ENCODE measurements at places on chromosomes 4 and X.

DNA sequence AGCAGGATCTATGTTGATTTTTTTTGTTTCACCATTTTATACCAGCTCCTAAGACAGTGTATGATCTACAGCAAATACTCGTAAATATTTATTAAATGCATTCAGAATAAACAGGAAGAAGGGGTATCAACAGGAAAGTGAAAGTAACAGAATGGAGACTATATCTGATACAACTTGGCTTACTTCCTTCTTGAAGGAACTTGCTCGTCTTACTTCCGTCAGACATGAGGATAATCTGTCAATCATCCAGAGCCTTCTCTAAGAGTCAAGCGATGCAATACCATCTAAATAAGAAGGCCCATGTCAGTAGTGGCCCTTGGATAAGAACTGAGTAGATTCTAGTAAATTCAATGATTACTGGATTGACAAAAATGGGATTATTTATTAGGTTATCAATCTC, 84.2 kb downstream of the CAMK2D start:
- DNase-seq = no peak

DNA sequence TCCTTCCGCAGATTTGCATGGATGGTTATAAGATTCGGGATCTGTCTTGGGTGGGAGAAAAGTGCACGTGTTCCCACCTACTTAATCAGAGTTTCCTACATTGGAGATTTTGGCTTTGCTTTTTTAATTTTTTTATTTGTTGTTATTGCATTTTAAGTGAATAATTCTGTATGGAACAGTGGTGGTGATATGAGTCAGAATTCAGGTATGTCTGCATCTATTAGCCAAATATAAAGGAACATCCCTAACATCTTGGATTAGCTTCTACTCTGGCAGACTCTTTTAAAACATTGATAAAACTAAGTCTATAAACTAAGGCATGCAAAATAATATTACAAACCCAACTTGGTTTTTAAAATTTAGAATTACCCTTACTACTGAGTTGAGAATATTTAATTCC, 659.8 kb upstream of the EPHA5 start:
- DNase-seq = no peak

DNA sequence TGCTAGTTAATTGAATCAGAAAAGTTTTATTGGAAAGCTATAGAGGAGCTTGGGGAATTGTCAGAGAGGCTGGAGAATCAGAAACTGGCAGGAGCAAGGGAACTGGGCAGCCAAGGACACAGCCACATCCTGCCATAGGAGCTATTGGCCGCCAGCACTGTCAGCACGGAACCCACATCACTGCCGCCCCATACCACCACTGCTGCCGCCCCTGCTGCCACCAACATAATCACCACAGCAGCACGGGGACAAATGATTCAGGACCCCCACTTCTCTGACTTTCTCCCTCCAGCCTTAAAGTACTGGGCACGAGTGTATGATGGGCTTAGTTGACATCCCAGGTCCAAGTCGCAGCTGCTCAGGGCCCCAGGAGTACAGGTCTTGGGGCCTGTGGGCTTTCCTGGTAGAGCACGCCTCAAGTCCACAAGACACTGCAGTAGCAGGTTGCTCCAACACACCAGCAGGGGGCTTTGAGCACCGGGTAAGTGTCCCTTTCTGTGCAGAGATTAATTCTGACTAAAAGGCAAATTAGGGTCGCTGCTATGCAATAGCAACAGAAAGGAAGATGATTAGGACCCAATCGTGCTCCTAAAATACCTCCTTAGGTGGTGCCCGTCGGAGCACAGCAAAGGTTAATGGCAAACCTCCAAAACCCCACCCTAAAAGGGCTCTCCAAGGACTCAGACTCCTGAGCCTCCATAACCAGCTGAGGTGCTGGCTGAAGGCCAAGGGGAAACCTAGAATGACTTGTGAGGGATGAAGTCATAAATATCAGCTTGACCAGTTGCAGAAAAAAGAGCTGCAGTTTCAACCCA, 6.9 kb downstream of the PJA1 start:
- DNase-seq = no peak

DNA sequence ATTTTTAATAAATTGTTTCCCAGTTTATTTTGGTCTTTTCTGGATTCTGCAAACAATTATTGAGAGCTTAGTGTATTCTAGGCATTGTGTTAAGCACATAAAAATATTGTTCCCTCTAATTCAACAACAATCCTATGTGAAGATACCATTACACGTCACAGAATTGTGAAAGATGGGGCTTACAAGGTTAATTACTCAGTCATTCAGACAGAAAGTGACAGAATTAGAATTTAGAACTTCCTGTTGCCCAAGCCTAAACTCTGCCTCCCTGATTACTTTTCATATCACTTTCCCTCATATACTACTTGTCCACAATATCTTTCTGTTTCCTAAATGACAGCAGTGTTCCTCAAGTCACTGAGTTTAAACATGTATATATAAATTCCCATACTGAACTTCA, 186.7 kb upstream of the VEGFC start:
- DNase-seq = no peak

- DNase-seq = no peak
Observed at GRCh38 chr4:26356081-26356501, 35.3 kb downstream of the RBPJ start.

- no peak for DNase-seq
Observed at GRCh38 chrX:2559124-2559523, 58.3 kb upstream of the DHRSX start.

DNA sequence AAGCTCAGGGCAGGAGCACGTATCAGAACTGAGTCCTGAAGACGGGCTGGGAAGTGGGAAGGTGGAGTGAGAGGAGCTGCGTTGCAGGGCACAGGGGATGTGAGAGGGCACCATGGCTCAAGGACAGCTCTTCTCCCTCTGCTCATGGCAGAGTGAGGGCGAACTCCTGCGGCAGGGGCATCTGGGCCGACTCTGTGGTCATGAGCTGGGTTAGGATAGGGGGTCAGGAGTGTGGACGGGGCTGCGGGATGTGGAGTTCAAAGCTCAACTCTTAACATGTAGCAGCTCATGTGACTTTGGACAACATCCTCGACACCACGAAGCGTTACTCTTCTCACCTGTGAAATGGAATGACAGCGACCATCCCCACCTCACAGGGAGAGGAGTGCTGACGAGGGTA, 19.4 kb upstream of the SORCS2 start:
- no peak for DNase-seq

DNA sequence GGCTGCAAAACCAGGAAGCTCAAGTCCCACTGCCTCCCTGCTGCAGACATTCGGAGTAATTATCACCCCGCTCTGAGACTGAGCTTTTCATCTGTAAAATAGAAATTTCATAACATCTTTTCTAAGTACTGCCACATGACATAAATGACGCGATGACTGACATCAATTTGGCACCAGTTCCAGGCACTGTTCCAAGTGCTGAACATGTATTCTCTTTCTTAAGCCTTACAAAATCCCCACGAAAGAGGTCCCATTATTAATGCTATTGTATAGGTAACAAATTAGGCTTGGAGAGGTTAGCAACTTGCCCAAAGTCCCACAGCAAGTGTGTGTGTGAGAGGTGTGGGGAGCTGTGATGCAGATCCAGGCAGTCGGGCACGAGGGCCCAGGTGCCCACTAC, 56.4 kb downstream of the SLC2A9 start:
- DNase-seq = peak; percentile 20

DNA sequence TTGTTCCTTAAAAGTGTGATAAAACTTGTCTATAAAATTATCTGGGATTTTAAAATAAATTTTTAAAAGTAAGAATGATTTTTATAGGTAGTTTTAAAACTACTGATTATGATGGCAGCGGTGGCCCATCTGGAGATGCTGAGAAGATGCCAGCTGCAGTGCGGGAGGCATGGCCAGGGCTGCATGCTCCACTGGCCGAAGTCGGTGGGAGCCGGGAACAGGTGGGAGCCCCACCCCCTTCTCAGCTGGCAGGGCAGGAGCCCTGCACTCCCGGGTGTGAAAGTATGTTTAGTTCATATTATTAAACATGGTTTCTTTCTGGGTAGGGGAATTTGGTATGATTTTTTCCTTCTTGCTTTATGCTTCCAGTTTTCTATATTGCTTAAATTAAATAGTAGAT, 63.8 kb downstream of the CORIN start:
- DNase-seq = no peak

GRCh38 chrX:1105671-1106419, 106.6 kb downstream of the CRLF2 start:
- no peak for DNase-seq

GRCh38 chrX:132393485-132393884, 95.4 kb downstream of the MBNL3 start:
- DNase-seq = no peak

- no peak for DNase-seq
Observed at GRCh38 chr4:94446386-94446785, 5.4 kb upstream of the PDLIM5 start.

GRCh38 chr4:186068581-186069348, at the start of gene TLR3:
Gene TLR3 (plus strand): TSS chr4:186069156. CDS start chr4:186076620, 7,464 bp downstream.
- no peak for DNase-seq

DNA sequence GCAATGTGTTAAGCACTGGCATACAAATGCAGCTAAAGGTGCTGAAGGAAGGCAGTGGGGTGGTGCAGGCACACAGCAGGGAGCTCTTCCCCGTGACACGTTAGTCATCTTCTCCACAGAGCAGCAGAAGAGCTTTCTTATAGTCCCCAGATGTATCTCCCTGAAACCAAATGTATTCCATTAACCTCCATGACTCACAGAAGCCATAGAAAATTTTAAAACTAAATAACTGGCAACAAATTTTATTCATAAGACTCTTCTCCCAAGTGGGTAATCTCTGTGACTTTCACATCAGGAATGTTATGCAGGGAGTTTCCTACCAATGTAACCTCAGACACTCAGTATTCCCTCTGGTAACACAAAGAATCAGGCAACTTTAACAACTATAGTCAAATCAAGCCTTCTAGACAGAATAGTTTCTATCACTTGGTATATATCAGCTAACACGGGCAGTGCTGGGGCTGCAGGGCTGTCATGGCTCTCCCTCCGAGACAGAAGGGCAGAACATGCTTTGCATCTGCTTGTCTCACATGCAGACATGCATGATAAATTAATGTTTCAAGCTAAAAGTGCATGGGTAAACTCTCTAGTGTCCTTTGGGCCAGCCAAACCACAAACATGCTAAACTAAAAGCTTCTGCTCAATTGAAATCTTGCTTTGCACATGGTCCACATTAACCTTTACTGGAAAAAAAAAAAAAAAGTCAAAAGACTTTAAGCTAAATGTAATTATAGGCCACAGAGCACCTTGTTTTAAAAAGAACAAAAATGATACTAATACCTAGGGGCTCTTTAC, 28.2 kb downstream of the ANXA5 start:
- no peak for DNase-seq

DNA sequence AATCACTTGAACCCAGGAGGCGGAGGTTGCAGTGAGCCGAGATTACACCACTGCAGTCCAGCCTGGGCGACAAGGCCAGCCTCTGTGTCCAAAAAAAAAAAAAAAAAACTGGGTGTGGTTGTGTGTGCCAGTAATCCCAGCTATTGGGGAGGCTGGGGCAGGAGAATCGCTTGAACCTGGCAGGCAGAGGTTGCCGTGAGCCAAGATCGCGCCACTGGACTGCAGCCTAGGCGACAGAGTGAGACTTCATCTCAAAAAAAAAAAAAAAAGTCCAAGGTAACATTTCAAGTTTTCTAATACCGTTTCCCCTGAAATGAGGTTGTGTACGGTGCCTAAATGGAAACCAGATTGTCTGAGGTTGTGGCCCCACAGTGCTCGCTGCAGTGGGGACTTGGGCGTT, 35.6 kb downstream of the FAM193A start:
- DNase-seq = no peak

GRCh38 chr4:159540501-159540900, 437.6 kb downstream of the RAPGEF2 start:
- no peak for DNase-seq

DNA sequence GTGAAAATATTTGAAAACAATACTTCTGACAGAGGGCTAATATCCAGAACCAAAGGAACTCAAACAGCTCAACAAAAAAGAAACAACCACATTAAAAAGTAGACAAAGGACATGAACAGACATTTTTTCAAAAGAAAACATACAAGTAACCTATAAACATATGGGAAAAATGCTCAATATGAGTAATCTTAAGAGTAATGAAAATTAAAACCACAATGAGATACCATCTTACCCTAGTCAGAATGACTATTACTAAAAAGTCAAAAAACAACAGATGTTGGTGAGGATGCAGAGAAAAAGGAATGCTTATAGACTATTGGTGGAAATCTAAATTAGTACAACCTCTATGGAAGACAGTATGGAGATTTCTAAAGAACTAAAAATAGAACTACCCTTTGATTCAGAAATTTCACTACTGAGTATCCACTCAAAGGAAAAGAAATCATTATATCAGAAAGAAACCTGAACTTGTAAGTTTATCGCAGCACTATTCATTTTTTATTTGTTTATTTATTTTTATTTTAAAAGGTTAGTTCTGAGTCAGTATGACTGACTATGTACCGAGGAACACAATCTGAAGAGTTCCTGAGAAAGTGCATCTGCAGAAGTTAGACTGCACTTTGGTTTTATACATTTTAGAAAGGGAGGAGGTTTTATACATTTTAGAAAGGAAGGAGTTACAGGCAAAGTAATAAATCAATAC, 231.3 kb downstream of the INPP4B start:
- DNase-seq = no peak

DNA sequence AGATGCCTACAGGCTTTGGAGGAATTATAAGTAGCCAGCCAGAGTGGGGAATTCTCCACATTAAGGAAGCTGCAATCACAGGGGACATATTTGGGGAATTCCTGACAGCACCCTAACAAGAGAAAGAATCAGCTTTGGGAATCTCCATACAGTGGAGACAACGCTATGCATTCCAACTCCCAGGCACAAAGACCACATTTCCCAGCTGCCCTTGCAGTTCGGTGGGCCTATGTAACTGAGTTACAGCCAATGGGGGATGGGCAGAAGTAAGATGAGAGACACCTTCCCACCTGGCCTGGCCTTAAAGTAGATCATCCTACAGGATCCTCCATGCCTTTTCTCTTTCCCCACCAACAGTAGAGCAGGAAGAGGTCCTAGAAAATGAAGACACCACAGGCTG, 43.4 kb upstream of the CCKAR start:
- DNase-seq = no peak

DNA sequence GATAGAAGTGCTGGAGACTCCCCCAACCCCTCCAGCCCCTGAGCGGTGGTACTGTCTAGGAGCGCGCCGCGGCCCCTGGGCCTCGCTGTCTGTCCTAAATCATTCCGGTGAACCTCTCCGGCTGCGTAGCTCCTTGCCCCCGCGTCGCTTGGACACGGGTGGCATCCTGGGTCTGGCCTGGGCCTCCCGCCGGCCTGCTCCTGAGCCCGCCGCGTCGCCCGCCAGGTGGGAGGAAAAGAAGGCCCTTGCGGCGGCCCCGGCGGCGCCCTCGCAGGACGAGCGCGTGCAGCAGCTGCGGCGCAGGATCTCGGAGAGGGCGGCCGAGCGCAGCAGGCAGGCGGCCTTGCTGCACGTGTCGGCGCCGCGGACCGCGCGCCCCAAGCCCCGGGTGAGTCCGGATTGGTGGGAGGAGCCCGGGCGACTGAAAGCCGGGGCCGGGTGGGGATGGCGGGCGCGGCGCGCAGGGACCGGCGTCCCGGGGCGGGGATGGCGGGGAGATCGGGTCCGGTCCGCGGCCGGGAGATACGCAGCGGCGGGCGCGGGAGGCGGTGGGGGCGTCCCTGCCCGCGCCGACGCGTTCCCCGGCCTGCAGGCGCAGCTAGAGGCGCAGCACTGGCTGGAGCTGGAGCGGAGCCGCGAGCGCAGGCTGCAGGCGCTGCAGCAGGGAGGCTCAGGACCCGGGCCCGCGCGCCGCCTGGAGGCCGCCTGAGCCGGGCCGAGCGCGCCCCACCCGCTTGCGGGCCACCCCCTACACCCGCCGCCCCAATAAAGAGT, 6.5 kb upstream of the RNF4 start:
- DNase-seq = peak; percentile 49

GRCh38 chr4:55411621-55412020, 15.9 kb downstream of the TMEM165 start:
- DNase-seq = no peak
